ENCODE measurements at places on chromosomes 13 and 19.
A peak's percentile ranks its signal among the peaks of the same experiment; 100 is the strongest.

- no peak for DNase-seq
These were observed 5.5 kb downstream of the PDE4C start for GRCh38 chr19:18220632-18221275.

DNA sequence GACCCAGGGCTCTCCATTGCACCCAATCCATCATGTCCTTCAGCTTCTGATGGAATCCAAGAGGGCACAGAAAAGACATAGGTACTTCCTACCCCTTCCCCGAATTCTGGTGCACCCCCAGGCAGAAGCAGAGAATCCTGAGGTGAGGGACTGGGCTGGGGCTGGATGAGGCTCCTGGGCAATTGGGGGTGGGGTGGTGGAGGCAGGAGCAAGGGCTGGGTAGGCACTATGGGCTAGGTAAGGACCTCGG is 2.7 kb upstream of the KCNC3 start:
- DNase-seq: no peak

DNA sequence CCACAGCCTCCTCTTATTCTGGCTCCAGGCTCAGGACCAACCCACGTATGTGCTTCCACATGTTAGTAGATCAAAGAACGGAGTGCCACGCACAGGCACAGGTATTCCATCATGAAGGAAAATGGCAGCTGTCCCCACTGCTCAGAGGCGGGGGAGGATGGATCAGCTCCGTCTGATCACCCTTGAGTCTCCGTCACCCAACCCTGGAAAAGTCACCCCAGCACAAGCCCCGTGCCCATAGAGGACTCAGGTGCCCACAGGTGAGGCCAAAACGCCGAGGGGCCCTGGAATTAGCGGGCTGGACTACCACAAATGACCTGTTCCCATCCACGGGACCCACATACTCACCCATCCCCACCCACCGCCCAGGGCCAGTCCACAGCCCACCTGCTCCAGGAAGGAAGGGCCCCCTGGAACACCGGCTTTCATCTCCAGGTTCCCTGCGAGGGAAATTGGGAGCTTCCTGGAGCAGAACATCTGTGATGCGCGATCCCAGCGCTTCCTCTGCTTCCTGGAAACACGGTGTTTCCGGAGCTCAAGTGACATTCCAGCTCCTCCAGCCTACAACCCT is 120.5 kb upstream of the SPACA7 start:
- DNase-seq: no peak

DNA sequence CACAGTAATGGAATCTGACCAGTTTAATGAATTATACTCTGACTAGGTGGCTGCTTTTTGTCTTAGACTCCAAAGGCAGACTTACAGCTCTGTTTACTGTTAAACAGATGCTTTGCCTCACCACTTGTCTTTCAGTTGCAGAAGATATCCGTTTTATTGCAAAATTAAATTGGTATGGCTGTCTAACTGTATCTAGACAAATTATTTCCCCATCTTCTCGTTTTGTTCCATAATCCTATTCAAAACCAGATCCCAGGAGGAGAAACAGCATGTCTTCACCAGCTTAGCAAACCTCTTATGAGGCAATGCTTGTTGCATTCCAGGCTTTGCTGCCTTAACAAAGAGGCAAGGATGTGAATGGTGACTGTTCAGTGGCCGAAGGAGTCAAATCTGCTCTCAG is 215.6 kb downstream of the TDRD3 start:
- DNase-seq: no peak

- DNase-seq: no peak
These were observed 595 bp upstream of the GPR183 start for GRCh38 chr13:99307648-99308339.

- DNase-seq: no peak
These were observed 218.0 kb downstream of the RBM26 start for GRCh38 chr13:79187917-79188690.

GRCh38 chr13:95896301-95896700 is 156.9 kb downstream of the UGGT2 start:
- DNase-seq: no peak

- DNase-seq: no peak
These were observed 51.9 kb downstream of the CELF5 start for GRCh38 chr19:3276341-3276799.

DNA sequence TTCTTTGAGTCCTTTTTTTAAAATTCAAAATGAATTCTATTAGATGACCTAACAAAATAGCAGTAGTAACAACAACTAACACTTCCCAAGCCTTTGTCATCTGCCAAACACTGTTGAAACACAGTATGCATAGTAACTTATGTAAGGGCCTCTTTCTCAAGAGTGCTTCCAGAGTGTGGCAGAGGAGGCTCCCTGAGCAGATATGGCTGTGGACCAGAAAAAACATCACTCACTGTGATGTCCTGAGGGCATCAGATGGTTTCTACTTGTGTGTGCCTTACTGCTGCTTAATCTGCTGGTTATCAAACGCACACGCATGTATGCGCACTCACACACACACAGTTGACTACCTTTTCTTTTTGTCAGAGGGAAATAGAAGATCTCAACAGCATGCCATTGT is 110.8 kb downstream of the DLEU7 start:
- peak; percentile 43 for DNase-seq

DNA sequence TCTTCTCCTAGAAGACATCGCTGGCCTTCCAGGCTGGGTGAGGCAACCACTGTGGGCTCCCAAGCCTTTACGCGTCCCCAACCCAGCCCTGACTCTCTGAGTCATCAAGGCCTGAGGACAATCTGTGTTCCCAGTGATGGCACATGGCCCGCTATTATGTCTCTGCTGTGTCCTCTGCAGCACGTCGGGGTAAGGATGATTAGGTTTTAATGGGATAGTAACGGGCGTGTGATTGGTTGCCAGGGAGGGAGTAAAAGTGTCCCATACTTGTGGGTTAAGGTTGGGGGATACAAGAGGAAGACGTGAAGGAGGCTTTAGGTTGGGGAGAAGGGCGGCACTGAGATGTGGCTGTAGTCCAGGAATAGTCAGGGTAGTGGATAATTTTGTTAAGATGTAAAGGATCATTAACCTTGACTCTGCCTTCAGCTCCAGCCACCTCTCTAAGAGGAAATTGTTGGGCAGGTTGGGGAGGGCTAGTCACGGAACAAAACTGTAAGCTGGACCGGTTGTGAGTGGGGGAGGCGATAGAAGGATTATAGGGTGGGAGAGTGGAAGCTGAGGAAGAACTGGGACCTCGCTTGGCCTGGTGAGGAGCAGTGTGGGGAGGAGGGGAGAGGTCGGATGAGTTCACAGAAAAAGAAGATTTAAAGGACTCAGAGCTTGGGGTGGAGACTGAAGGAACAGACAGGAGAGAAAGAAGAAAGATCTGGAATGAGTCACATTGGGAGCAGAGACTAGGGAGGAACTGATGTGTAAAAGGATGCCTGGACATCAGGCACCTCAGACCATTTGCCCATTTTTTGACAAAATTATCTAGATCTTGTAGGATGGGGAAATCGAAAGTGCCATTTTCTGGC is 27.9 kb upstream of the IGFL1 start:
- no peak for DNase-seq

GRCh38 chr13:75806117-75806516 is 170.0 kb downstream of the LMO7 start:
- no peak for DNase-seq

DNA sequence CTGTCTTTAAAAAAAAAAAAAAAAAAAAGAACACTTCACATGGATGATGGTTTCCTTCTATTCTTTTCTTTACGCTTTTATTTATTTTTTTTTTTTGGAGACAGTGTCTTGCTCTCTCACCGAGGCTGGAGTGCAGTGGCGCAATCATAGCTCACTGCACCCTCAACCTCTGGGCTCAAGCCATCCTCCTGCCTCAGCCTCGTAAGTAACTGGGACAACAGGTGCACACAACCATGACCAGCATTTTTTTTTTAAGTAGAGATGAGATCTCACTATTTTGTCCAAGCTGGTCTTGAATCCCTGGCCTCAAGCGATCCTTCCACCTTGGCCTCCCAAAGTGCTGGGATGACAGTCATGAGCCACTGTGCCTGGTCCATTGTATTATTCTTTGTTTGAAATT is 24.3 kb downstream of the ANKRD27 start:
- DNase-seq: no peak

DNA sequence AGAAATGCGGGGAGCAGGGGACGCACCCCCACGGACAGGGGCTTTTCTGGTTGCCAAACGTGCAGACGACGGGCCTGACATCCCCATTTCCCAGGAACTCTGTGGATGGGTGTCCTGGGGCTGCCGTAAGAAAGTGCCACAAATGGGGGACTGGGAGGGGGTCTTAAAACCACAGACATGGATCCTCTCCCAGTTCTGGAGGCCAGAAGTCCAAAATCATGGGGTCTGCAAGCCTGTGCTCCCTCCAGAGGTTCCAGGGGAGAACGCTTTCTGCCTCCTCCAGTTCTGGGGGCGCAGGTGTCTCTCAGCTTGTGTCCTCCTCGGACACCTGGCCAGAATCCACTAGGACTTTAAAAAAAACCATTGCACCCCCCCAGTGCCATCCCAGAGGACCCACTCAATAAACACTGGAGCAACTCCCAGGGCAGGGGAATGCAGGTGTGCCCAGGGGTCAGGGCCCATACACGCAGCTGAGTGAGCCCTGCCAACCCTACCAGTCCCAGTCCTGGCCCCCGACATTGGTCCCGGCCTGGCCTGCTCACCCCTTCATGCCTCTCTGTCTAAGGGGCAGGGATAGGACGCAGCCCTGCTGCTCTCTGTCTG is 103.9 kb downstream of the GADD45B start:
- no peak for DNase-seq

- peak; percentile 55 for DNase-seq
These were observed 42.7 kb downstream of the ADPRHL1 start for GRCh38 chr13:113410472-113411201.

DNA sequence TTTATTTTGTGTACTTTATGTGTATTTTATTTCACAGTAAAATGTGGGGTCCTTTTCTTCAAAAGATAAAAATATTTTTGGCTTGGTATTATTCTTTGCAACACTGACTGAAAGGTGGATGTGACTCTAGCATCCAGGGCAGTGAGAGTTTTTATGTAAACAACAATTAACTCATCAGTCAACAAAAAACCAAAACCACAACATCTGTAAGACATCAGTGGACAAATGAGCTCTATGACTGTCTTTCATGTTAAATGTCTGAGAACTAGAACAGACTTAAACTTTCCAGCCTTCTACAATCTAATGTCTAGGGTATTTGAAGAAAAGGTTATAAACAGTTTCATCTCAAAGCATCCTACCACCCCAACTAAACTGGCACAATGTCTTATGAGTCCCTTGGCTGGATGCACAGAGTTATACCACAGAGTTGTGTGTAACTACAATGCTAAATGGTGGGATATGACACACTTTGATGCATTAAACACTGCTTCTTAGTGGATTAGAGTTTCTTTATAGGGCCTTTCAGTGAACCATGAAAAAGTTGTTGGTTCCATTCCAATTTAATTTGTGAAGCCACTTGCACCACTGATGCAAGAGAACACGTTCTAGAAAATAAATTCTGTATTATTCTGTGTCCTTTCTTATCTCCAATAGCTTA is 544.2 kb upstream of the KLF12 start:
- peak; percentile 11 for DNase-seq

DNA sequence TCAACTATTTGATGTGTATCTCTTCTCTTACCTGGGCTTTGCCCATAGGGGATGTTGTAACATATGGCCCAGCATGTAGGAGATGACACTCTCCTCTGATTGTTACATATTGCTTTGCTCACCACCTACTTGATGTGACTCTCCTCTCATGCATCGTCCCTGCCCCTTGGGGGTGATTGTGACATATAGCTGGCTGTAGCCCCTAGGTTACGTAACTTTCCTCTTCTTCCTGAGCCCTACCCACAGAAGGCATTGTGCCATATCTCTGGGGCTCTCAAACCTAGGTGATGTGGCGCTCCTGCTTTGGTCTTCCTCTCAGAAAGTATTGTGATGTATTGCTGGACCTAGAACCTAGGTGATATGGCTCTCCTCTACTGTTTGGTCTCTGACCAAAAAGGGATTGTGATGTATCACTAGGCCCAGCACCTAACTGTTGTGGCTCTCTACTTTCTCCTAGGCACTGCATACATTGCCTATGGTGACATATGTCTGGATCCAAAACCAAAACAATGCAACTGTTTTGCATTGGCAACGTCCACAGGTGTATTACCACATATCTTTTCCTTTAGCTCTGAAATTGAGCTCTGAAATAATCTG is 71.9 kb upstream of the ZNF724 start:
- no peak for DNase-seq

- no peak for DNase-seq
These were observed 8.8 kb downstream of the YIPF2 start for GRCh38 chr19:10919352-10920287.

DNA sequence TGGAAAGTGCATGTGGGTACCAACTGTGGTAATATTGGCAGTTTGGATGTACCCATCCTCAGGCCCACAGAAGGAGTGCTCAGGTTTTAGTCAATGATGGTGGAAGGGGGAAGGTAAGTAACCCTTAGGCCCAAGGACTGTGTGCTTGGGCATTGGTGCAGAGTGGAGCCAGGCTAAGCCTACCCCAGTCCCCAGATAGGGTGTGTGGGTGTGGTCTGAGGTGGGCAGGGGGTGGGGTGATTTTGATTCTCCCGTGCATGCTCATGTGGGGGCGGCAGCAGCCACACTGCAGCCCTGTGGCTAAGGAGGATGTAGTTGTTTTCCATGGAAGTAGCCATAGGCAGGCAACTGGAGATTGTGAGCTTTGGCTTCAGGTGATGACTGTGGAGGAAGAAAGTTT is 2197.3 kb downstream of the PCDH9 start:
- no peak for DNase-seq

GRCh38 chr13:99062593-99062992 is 84.7 kb upstream of the DOCK9 start:
- DNase-seq: peak; percentile 36

GRCh38 chr13:68160466-68160865 is 930.3 kb upstream of the PCDH9 start:
- no peak for DNase-seq

GRCh38 chr19:50899569-50899968 is 11.6 kb downstream of the KLK4 start:
- peak; percentile 53 for DNase-seq

GRCh38 chr13:52931539-52932431 is 83.3 kb upstream of the PCDH8 start:
- peak; percentile 64 for DNase-seq

DNA sequence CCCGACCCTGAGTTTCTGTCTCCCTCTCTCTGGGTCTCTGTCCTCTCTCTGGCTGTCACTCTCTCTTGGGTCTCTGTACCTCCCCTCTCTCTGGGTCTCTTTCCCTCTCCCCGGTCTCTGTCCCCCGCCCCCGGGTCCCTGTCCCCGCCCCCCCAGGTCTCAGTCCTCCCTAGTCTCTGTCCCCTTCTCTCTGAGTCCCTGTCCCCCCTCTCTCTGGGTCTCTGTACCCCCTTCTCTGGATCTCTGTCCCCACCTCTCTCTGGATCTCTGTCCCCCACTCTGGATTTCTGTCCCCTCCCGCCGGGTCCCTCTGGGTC is 2.3 kb upstream of the FTL start:
- DNase-seq: no peak

- DNase-seq: peak; percentile 43
These were observed 110.4 kb upstream of the KL start for GRCh38 chr13:32905864-32906180.

GRCh38 chr19:6671960-6672359 is 2.0 kb upstream of the TNFSF14 start:
- no peak for DNase-seq

GRCh38 chr19:33649627-33650305 is 28.0 kb downstream of the CHST8 start:
- no peak for DNase-seq

- DNase-seq: no peak
These were observed 28.3 kb downstream of the SMAD9 start for GRCh38 chr13:36891752-36892151.

Data from eye (tissue), 1 donor.